Amniotic stem cell (primary cell): ENCODE measurements at places on chromosomes 3 and 15.
A peak's percentile ranks its signal among the peaks of the same experiment; 100 is the strongest.

DNA sequence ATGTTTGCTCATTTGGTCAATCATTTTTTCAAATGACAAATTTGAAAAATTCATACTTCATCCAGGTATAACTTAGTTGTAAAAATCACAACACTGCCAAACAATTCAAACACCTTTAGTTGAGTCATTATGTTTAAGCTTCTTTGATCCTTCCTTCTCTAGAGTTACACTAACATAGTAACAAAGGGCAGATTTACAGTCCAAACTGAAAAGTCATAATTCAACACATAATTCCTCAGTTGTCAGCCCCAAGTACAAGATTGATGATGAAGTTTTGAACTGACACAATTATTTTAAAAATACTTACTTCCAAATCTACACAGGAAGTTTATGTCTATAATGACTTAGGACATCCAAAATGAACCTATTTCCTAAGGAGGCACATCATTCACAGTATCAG lies 264.1 kb downstream of the LSAMP start:
- DNase-seq = no peak

GRCh38 chr3:19267040-19267439 lies 118.7 kb downstream of the KCNH8 start:
- DNase-seq = no peak

- peak; percentile 47 for DNase-seq
Measured at GRCh38 chr3:123799544-123800361, 84.4 kb downstream of the MYLK start.

GRCh38 chr15:88139936-88140335 lies 116.6 kb downstream of the NTRK3 start:
- DNase-seq = no peak

DNA sequence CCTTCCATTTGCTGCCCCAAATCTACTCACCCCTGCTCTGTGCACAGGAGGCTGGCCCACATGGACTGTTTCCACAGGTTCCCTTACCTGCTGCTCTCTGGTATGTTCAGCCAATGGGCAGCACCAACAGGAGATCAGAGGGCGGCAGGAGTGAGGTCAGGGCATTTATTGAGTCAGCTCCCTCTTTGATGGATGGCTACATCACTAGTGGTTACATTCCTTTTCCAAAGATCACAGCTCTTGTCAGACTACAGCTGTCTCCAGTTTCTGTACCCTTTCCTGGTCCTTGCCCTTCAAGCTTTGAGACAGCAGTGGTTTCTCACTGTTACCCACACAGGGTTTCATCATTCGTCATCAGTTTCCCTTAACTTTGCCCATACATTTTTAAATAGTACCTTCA lies 325.1 kb downstream of the SUCLG2 start:
- DNase-seq = no peak

DNA sequence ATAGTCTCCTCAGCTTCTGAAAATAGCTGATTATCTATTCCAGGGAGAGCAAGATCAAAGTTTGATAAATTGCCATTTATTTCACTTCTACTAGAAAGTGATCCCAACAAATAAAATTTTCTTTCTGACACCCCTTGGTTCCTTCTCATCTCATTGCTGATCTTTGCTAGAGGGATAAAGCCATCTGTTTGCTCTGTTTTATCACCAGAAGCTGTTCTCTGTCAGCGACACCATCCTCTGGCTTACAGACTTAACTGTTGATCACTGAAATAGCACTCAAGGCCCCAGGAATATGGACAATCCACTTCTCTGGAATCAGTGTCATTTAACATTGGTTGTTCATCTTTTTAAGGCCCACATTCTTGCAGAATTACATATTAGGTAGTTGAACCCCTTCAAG lies 219.0 kb downstream of the LSAMP start:
- DNase-seq = no peak

GRCh38 chr3:9778143-9779074 lies 8.7 kb upstream of the CAMK1 start:
- DNase-seq = no peak

DNA sequence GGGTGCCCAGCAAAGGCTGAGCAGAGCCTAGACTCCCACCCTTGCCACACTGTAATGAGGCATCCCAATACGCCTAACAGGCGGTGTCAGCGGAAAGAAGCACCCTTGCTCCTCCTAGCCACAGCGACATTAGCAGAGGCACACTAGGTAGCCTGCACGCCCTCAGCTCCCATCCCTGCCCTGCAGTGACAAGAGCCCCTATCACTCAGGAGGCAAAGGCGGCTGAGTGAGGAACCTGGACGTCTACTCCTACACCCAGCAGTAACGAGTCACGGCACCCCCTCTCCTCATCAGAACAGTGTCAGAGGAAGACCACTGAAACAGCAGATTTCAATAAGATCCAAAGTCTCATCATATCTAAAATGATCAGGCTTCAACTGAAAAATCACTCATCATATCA lies 12.0 kb upstream of the MAP6D1 start:
- DNase-seq = no peak

DNA sequence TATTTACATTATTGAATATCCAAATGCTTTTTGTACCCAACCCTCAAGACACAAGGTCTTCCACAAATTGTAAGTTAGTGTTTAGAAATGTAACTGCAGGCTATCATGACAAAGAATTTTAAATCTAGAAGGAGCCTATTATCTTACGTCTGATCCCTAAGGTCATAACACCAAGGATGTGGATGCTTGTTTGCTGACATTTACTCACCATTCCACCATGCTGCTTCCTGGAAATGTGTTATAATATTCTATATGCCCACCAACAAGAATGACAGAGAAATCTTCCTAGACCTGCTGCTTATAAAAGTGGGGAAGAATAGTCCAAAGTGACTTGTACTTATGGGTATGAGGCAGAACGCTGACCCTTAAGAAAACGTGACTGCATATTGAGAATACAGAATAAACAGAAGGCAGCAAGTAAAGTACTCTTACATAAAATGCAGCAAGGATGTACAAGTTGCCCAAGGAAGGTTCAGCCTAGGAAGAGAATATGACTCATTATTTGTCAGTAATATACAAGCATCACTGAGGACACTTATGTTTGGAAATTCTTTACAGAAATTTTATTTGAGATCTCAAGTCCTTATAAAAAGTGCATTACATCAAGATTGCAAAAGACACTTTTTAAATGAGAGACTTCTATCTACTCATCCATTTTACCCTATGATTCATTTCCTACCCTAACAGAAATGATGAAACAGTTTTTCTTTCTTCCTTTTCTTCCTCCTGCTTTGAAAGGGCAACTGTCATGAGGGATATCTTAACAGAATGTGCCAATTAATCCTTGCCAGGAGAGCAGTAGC lies 59.6 kb downstream of the ESYT3 start:
- peak; percentile 6 for DNase-seq

- no peak for DNase-seq
Measured at GRCh38 chr3:71050166-71050537, 533.4 kb downstream of the FOXP1 start.
